ENCODE measurements at places on chromosomes 2 and 18. TPM values are rescaled to one million over a fixed set of nuclear protein-coding genes. Genes with fewer than 3 reads are reported as not detected.

- DNase-seq, result no peak
Observed at GRCh38 chr2:12097859-12098258, 351.4 kb downstream of the LPIN1 start.

DNA sequence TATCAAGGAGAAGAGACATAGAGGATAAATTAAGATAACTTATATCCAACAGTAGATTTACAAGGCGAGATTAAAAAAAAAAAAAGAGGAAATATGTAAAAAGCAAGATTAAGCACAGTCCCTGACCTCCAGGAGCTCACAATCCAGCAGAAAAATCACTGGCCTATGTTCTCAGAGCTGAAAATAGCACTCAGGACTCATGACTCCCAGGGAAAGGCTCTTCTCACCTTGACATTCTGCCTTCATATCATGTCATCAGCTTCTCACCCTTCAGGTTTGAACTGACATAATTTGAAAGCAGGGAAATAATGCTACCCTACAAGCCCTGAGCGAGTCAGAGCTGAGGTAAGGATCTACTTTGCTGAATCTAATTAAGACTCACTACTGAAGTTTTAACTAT, 82.8 kb downstream of the L3MBTL4 start:
- DNase-seq, result no peak

DNA sequence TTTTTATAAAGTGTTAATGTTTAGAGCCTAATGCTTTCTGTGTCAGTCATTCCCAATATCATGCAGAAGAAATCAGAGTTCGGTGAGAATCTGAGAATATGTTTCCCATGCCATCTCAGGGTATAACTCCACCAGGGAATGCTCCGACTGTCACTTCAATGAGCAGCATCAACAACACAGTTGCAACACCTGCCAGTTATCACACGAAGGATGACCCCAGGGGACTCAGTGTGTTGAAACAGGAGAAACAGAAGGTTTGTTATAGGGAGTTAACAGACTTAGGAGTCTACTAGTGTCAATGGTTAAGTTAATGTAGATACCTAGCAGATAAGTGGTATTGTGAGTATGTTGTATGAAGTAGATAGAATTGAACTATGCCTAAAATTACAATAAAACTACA, 31.0 kb downstream of the VAPA start:
- DNase-seq, result no peak

- peak; percentile 58 for DNase-seq
Observed at GRCh38 chr18:28559511-28559910, 382.6 kb upstream of the CDH2 start.

GRCh38 chr18:68604256-68604655, 110.7 kb downstream of the TMX3 start:
- DNase-seq, result no peak

DNA sequence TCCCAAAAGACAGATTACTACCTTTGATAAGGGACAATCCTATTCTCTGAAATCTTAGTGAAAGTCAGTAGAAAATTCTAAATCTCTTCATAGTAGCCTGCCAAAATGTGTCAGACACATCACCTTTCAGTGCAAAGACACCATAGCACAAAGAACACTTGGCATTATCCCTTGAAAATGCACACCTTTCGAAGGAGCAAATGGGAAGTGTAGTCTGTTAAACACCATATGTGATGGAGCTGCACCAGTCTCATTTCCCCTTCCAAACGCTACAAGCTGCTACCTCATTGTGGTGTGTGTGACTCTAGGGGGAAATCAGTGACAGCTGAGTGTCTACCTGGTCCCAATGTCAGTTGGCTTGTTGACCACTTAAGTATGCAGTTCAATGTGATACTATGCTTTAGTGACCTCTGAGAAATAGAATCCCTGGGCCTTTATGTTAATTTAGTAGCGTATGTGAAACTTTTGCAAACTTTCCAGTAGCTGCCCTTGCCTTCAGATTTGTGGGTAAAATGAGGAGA, 551.7 kb downstream of the ARHGAP15 start:
- no peak for DNase-seq

DNA sequence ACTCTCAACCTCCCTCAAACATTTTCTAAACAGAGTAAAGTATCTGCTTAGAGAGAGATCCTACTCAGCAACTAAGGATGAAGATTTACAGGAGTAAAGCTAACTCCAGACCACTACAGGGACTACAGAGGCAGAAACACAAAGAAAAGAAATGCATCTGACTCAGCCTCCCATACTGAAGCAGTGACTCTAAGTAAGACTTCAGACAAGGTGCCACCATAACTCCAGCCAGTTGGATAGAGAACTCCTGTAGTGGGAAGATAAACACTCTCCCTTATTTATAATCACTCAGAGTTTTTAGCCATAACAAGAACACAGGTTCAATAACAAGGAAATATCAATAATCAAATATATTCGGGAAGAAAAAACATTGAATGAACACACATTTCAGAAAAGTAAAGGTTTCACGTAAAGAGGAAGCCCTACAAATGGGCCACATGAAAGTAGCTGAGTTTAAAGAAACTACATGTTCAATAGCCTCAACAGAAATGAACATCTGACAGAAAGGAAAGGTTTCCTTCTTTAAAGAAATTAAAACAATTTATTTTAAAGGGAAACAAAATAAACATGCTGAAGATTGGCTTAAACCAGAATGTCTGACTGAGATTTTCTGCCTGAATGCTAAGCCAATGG, 519.9 kb downstream of the KCNJ3 start:
- DNase-seq, result no peak

GRCh38 chr2:66582987-66583880, 148.3 kb downstream of the MEIS1 start:
- no peak for DNase-seq

- DNase-seq, result no peak
Observed at GRCh38 chr2:207038299-207038698, 99.0 kb downstream of the CPO start.

DNA sequence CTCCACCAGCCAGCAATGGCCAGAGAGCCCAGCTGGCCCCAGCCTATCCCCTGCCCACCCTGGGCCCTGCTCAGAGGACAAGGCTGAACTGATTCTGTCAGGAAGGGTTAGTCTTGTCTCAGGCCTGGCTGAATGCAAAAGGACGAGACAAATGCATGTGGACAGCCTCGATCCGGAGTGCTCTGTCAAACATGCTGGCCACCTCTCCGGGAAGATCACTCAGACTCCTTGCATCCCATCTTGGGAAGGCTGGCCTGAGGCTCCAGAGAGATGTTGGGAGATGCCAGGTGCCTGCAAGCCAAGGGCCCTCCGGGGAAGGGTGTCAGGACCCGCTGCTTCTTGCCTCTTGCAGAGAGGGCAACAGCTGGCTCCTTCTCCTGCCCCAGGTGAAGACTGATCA, 20.2 kb upstream of the C1QL2 start:
- DNase-seq, result no peak

GRCh38 chr2:60820416-60821132, 60.8 kb upstream of the REL start:
- no peak for DNase-seq

- DNase-seq, result no peak
Observed at GRCh38 chr2:209662021-209662420, 109.6 kb upstream of the UNC80 start.

DNA sequence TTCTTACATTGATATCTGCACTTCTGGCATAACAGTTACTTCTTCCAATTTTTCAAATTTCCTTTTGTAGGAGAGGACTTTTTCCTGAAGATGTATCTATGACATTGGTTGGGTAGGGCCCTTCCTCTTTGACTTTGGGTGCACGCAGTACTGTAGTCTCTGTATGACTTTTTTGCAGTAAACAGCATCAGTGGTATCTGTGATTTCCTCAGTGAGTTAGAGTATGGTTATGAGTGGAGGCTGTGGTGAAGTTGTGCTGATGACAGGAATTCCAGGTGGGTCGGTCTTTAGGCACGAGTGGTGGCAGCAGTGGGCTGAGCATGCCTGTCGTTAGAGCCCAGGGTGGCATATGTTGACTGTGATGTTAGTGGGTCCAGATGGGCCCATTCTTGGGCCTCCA, 17.6 kb downstream of the ACVR1C start:
- no peak for DNase-seq

DNA sequence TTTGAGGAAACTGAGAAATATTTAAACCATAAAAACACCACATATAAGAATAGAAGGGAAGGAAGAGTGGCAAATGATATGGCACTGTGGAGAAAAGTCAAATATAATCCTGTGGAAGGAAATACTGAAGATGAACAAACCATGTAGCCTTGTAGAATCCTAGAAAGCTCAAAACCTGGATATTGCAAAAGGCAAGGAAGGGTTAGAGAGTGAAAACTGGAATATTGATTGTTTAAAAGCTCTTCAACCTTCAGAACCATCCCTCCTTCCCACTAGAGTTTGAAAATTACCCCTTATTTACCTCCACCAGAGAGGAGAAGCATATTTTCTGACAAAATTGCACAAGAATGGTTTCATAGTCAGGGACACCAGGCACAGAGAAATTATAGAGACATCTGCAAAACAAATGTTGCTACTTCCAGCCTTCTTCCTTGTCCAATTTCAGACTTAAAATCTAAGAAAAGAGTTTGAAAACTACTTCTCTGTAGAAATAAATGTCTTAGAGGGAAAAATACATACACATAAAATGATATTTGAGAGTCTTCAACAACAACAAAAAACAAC, 48.0 kb downstream of the ANTXR1 start:
- DNase-seq, result no peak

GRCh38 chr2:109335631-109336176, 206.7 kb downstream of the SH3RF3 start:
- no peak for DNase-seq

DNA sequence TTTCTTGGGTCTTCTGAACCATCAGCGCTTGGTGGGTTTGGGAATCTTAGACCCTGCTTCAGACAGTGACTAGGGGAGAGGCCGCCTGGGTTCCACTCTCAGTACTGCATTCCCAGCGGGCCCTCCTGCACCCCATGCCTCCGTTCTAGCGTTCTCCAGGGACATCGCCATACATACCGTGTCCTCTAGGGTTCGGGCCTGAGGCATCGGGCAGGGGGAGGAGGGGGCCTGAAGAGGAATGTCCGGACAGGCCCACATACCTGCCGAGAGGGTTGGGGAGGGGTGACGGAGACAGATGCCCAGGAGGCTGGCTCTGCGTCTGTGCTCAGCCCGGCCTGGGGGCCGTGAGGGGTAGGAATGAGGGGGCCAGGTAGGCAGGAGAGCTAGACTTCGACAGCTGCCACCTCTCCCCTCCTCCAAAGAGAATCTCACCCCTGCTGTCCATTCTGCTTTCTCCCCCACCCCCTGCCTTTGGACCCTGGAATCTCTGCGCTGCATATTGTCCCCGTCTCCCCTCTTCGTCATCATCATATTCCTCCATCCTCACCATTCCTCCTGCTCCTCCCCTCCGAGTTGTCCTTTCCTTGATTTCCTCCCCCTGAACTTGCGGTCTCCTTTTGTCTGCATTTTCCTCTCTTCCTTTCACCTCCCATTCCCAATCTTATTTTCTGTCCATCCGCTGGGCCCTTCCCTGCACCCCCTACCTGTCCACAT, 7.8 kb upstream of the WNT10A start:
- no peak for DNase-seq

DNA sequence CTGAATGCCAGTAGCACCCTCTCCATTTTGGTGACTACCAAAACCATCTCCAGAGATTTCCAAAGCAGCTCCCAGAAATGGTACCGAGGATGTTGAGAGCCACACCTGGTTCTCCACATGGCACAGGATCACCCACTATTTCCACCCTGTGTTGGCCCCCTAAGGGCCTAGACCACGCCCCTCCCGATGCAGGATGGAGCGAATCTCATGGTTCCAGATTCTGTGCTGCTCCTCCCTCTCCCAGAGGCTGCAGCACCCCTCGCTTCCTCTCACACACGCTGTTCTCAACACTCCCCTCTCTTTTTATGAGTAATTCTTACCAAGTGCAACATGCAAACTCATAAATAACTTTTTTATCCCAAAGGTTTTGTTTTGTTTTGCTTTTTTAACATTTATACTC, 571.5 kb downstream of the STK39 start:
- no peak for DNase-seq

DNA sequence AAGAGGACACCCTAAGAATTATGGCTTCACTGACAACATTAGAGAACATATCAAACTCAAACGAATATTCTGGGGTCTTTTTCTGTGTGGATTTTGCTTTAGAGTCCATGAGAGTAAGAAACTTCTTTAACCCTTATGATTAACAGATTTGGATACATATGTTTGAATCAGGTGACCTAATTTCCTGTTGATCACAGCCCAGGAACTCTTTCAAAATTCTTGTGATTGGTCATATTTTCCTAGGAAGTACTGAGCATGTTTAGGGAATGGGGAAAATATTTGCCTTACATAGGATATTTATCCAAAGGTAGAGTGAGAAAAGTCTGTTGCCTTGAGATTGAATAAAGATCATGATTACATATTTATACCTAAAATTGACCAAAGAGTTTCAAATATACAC, 160.0 kb downstream of the KCNH7 start:
- no peak for DNase-seq

GRCh38 chr2:66017763-66018162, 417.2 kb upstream of the MEIS1 start:
- no peak for DNase-seq

DNA sequence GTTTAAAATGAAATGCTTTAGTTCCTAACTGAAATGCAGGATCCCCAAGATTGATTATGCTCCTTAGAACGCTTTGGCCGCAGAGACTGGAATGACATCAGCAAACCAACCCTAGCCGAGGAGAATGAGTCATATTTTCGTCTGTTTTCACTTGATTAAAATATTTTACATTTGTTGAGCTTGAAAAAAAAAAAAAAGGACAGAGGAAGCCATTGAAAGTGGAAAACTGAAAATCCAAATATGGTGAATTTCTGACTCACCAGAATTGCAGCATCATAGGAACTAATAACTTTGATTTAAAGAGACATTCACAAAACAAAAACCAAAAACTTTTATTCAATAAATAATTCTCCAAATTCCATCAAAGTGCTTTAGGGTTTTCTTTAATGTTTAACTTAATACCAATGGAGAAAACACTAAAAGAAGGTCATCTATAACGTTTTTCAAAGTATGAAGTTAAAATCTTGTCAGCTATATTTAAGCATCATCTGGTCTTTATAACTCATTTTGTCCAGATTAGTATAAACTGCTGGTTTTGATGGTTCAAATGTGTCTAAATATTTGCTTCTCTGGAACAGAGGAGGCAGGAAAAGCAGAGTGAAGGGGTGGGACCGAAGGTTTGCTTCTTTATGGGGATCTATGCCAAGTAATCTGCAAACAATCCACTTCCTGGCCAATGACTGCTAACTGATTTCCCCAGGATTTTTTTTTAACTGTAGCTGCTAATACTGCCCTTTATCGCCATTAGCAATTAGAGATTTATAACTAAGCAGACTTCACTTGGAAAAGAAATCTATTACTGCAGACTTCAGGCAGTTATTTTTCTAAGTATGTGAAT, 30.9 kb upstream of the COL5A2 start:
- DNase-seq, result peak; percentile 92

- DNase-seq, result no peak
Observed at GRCh38 chr2:232857158-232857563, 12.9 kb upstream of the SNORC start.

Gene KCNE4
- total RNA-seq, result 1.2 TPM

Gene CCDC102B
- 15.1 TPM for total RNA-seq

Gene LIMS3
- 9.4 TPM for total RNA-seq

Gene EIF2AK2
- 18.9 TPM for total RNA-seq

Gene RUFY4
- total RNA-seq, result not detected

Gene SCG2
- total RNA-seq, result 0.05 TPM

Gene CDK15
- not detected for total RNA-seq

Gene ASB18
- total RNA-seq, result under 0.01 TPM

Gene TUBB6
- total RNA-seq, result 877 TPM

Gene C2orf49
- total RNA-seq, result 18.4 TPM

Gene CDCA7
- total RNA-seq, result 13.2 TPM

Gene FIGN
- 0.23 TPM for total RNA-seq

Gene REG1B
- not detected for total RNA-seq

Measured in dermis blood vessel endothelial cell (primary cell).